Dermis blood vessel endothelial cell (primary cell): ENCODE measurements at places on chromosomes 7 and 10. TPM values are rescaled to one million over a fixed set of nuclear protein-coding genes. Genes with fewer than 3 reads are reported as not detected.

The OAT gene
- total RNA-seq, result 107 and 122 TPM in 2 replicates

The CNPY1 gene
- total RNA-seq, result not detected in 2 replicates

The SORCS3 gene
- under 0.01 TPM in 1 of 2 replicates, not detected in the other for total RNA-seq

The ZNF488 gene
- under 0.01 and 0.28 TPM in 2 replicates for total RNA-seq

The COL28A1 gene
- 0.17 TPM in 1 of 2 replicates, not detected in the other for total RNA-seq

The RELN gene
- 412 and 787 TPM in 2 replicates for total RNA-seq

The NEBL gene
- total RNA-seq, result 2.6 and 2.9 TPM in 2 replicates

The ARHGEF5 gene
- total RNA-seq, result 0.17 and 0.28 TPM in 2 replicates

The NXPH1 gene
- not detected in 2 replicates for total RNA-seq

The CLRN3 gene
- 0.19 TPM in 1 of 2 replicates, not detected in the other for total RNA-seq

The NDUFB8 gene
- total RNA-seq, result 113 and 116 TPM in 2 replicates

The SPDYE16 gene
- 0.09 TPM in 1 of 2 replicates, not detected in the other for total RNA-seq

The MMP21 gene
- 0.34 and 0.65 TPM in 2 replicates for total RNA-seq

The PTF1A gene
- not detected in 2 replicates for total RNA-seq

The LRRN3 gene
- total RNA-seq, result 0.05 TPM in 1 of 2 replicates, not detected in the other

The GPR146 gene
- 64.5 and 69.9 TPM in 2 replicates for total RNA-seq

The SYT15B gene
- 0.51 and 1.2 TPM in 2 replicates for total RNA-seq

The TRAPPC14 gene
- 4.1 and 4.7 TPM in 2 replicates for total RNA-seq

The NUTM2D gene
- 0.51 and 1.4 TPM in 2 replicates for total RNA-seq

The OR2A1 gene
- not detected in 2 replicates for total RNA-seq

The CPVL gene
- total RNA-seq, result 0.93 and 5.6 TPM in 2 replicates

The ING3 gene
- 35.1 and 39.5 TPM in 2 replicates for total RNA-seq

The VAX1 gene
- total RNA-seq, result not detected in 2 replicates

The SLC29A4 gene
- total RNA-seq, result 1.0 and 2.7 TPM in 2 replicates

The PRKG1 gene
- 1.3 and 4.1 TPM in 2 replicates for total RNA-seq

The PIK3AP1 gene
- 0.14 TPM in 1 of 2 replicates, not detected in the other for total RNA-seq

The WNT8B gene
- not detected in 2 replicates for total RNA-seq

The TMEM270 gene
- total RNA-seq, result not detected in 2 replicates

The TYSND1 gene
- 6.8 and 7.1 TPM in 2 replicates for total RNA-seq

The SPDYE9 gene
- total RNA-seq, result not detected in 2 replicates

The THSD7A gene
- 31.6 and 38.8 TPM in 2 replicates for total RNA-seq

The DDC gene
- total RNA-seq, result 0.17 TPM in 1 of 2 replicates, not detected in the other

The ANKRD61 gene
- total RNA-seq, result 0.14 TPM in 1 of 2 replicates, not detected in the other
